ENCODE measurements at places on chromosomes 16 and 17.
A peak's percentile ranks its signal among the peaks of the same experiment; 100 is the strongest.

- DNase-seq: no peak
These were observed 26.5 kb downstream of the RPH3AL start for GRCh38 chr17:326010-326621.

DNA sequence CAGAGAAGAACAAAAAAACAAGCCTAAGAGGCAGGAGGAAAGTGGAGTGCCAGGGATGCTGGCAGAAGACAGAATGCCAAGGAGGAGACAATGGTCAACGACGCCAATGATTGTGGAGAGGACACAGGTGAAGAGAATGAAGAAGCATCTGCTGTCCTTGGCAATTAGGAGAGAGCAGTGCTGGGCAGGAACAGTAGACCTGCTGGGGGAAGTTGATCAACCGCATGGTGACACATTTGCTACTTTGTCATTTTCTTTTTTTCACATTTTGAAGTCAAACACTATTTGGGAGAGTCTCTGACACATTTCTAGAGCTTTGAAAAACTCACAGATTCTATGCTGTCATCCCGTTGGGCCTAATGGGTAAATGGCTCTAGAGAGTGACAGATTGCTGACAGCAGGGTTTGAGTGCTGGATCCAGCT is 1.1 kb upstream of the PIK3R6 start:
- no peak for DNase-seq

GRCh38 chr17:75834928-75835653 is 9.1 kb downstream of the UNC13D start:
- DNase-seq: no peak

DNA sequence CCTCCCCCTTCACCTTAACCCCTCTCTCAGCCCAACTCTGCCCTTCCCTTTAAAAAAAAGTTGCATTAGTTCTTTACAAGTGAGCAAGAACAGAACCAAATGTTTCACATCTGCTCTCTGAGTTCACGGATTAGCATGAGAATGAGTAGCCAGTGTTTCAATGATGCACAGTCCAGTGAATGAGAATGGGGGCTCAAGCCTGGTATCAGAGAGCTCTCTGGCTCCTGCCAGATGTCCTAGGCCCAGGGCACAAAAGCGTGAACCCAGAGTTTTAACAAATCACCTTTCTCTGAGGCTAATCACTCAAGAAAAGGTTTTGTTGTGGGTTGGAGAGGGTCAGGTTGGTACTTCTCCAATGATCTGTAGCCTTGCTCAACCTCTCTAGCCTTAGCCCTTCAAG is 41.5 kb upstream of the HS3ST3A1 start:
- DNase-seq: no peak

- DNase-seq: no peak
These were observed 13.6 kb upstream of the TNS4 start for GRCh38 chr17:40515011-40515410.

GRCh38 chr17:70804161-70804560 is 634.8 kb downstream of the KCNJ2 start:
- no peak for DNase-seq

DNA sequence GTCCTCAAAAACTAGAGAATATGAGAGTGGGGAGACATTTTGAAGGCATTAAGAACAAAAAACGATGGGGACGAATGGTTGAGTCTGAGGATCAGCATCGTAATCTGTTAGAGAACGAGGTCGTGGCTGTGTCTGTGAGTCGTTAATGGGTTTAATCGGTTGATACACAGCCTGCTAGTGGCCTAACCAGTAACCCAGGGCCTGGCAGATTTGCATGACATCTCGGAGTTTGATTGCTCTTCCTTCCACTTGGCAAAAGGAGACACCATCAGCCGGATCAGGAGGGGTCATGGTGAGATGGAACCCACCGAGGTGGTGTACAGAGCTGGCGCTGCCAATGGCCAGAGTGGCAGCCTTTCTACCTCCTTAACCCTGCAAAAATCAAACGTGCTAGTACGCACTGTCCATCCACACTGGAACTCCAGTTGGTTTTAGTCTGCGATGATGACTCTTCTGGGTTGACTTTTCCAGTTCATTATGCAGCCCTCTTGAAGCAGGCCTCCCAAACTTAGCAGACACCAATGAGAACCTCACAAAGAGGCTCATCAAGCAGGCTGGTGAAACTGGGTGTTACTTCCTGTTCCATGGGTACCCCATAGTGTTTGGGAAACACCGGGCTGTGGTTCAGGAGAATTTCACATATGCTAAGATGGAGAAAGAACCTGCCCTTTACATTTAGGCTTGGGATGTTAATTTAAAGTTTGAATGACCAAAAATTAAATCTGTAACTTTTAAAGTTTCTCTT is 4.1 kb downstream of the HS3ST3B1 start:
- no peak for DNase-seq

DNA sequence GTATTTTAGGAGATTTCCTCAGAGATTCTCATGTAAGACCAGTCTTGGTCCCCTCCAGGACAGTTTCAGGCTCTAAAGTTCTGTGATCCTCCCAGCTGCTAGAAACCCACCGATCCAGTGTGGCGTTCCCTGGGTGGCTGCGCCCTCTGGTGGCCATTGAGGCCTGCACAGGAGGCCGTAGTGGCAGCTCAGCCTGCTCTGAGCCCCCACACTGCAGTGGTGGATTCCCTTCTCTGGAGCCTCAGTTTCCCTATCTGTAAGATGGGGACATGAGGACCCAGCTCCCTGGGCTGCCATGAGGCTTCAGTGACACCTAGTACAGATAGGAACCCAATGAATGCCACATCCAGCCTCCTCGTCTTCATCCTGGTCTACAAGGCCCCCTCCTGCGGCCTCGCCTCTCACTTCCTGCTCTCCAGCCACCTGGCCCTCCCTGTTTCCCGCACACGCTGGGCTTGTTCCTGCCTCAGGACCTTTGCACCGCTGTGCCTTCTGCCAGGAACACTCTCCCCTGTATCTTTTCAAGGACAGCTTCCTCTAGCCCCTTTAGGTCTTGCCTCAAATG is 16.5 kb downstream of the CCDC102A start:
- DNase-seq: peak; percentile 90

DNA sequence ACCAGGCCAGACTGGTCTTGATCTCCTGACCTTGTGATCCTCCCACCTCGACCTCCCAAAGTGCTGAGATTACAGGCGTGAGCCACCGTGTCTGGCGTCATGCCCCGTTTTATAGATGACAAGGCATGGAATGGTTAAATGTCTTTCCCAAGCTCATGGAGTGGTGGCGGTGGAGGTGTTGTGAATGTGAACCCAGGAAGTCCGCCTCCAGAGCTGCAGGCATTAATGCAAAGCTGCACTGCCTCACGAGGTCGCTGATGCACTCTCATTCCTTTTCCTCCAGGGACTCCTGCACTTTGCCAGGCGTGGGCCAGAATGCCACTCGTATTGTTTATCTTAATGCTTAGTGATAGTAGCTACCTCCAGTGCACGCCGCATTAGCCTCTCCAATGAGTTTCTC is 149.6 kb downstream of the WWOX start:
- DNase-seq: peak; percentile 15

DNA sequence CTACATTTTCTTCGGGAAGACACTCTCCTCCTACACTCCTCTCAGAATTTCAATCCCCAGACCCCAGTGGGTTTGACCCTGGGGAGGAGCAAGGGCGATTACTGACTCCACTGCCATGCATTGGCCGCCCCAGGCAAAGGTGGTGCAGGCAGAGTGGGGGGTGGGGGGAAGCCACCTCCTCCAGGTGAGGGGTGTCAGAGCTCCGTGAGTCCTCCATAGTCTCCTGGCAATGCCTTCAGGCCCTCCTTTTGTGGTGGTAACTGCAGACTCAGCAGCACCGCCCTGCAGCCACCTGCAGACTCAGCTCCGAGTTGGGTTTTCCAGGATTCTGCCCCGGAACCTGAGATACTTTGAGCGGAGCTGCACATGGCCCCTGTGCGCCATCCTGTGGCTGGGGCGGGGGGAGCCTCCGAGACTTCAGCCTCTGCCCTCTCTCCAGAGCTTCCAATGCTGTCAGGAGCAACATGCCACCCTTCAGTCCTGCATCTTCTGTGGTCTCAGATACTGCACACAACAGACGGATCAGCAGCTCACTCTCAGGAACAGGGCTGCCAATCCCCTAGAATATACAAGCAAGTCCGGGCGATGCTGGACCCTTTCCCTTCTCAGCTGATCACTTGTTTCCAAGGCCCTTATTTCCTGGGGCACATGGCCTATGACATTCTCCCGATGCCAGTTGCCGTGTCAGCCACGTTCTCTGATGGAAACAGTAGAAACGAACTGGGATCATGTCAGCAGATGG is 2.4 kb upstream of the SLC47A2 start:
- peak; percentile 29 for DNase-seq

DNA sequence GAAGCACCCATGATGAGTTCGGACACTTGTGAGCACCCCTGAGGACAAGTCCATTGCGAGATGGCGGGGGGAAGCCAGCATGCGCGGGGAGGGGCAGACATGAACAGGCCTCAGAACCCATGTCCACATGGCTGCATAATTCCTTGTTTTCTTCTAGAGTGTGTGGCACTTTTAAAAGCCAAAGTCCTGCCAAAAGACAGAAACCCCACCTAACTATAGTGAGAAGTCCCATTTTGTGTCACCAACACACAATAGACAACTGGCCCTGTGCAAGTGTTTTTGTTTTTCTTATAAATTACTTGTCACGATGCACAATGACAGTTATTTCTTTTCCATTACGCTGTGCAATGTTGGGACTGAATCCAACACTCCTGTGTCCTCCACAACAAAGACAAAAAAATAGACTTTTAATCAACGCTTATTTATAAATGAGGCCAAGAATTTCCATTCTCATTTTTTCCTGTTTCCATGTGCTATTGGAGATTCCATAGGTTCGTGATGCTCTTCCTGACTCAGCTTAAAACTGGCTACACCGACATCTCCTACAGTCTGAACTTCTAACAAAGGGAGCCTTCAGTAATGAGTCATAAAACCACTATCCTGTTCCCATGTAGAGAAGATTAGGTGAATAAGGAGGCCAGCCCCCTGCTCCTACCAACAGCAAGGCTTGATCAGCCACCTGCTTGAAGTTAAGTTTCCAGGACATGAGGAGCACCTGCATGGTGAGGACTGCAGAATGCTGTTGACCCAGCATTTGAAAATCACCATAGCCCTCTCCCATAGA is 98.9 kb downstream of the ZNF423 start:
- DNase-seq: no peak

DNA sequence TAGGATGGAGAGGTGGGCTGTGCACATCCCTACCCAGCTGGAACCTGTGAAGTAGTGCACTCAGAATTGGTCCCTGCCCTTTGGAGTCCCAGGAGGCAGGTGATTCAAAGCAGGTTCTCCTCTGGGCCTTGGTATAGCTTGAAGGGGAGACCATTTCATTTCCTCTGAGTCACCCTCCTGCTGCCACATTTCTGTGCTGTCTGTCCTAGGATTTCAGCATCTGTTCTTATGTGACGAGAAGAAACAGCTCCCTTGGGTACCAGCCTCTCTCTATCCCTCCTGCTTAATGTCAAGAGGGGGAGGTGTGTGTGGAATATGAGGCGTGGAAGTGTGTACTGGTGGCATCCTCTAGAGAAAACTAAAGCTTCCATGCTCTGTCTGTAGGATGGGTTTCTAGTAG is 5.0 kb upstream of the NFE2L1 start:
- DNase-seq: no peak

GRCh38 chr17:65855675-65856074 is 294.2 kb upstream of the AXIN2 start:
- DNase-seq: no peak

DNA sequence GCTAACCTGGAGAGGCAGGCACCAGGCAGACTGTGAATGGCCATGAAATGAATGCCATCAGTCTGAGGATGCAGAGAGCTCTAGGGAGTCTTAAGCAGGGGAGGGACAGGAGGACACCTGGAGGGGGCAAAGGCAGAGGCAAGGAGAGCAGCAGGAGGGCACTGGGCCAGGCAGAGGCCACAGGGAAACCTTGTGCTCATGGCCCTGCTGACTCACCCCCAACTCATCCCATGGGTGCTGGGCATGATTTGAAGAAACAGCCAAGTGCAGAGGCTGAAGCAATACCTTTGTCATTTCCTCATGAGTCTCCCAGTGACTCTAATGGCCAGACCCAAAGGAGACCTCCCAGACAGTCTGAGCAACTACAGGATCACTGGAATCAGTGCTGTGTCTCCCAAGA is 141.4 kb downstream of the TMEM132E start:
- no peak for DNase-seq

DNA sequence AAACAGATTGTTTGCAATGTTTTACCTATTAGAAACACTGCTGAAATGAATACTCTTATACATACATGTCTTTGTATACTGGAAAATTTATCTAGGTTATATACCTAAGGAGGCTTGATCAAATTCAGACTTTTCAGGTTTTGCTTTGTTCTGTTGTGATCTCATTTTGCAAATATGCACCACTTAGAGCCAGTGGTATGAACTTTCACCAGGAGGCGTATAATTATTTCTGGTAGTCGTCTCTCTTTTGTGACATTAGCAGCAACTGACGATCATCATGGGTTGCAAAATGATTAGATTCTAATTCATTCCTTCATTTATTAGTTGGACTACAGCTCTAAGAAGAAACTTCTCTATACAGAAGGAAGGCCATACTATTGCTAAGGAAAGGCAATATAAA is 26.9 kb downstream of the AP1G1 start:
- no peak for DNase-seq

- peak; percentile 56 for DNase-seq
These were observed 1.8 kb downstream of the HMOX2 start for GRCh38 chr16:4477966-4478365.

- no peak for DNase-seq
These were observed 8.6 kb upstream of the ATXN1L start for GRCh38 chr16:71837150-71837549.

DNA sequence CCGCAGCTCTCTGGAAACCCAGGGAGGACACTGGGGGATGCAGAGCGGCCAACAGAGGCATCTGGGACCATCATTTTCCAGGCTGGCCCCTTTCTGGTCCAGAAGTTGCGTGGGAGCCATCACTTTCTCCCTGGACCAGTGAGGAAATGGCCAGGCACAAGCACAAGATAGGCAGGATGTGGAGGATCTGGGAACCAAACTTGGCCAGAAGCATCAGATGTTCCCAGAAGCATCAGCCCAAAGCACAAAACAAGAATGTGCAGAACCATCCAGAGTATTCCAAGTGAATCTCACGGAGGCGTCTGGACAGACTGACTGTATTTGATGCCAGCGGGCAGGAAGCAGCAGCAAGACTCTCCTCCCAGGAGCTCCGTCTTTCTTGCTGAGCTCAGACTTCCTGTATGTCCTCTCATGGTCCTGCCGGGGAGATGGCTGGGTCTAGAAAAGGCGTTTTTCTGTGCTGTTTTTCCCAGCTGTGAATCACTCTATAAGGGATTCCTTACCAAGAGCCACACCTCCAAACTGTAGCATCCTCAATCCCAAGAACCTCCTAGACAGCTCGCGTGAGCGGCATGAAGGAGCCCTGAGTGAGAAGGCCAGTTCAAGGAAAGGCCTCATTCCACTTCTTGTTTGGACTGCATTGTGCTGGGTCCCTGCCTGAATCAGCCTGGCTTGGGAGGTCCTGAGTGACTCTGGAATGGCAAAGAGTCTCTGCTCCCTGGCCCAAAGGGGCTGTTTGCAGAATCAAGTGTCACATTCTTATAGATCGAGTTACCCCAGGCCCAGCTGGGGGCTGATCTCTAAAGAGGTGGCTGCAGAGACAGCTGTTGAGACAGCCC is 49.5 kb upstream of the MTSS2 start:
- no peak for DNase-seq
